ENCODE measurements at places on chromosomes 6 and 20.
A peak's percentile ranks its signal among the peaks of the same experiment; 100 is the strongest.

DNA sequence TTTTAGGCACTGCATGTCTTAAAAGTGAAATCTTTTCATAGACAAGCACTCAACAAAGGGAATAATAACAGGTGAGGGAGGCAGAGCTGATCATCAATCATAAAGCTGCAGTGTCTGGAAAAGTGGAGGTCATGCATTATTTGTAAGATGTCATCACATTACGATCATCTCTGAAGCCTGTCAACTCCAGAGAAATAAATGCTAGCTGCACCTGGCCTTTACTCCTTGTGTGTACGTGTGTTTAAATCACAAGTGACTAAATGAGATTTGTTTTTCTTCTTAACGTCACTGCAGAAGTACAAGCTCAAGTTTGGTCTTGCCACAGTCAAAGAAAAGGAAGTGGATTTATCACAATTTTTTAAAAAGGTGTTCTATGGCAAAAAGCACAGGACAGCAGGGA, 275.5 kb upstream of the SGK1 start:
- no peak for DNase-seq

DNA sequence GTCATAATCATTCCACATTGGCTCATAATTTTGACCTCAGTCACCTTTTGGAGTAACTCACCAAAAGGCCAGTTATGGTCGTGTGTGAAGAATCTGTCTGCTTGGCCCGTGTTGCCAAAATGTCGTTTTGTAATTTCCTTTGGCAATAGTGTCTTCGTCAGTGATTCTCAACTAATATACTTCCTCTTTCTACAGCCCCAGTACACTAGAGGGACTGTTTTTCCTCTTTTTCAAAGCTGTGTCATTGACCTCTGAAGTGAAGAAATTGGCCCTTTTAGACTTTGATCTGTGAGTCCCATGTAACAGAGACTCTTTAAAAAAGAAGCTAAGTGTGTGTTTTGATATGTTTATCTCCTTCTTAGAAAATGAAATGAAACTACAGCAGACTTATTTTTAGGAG, 5.2 kb downstream of the FOXO3 start:
- no peak for DNase-seq

- DNase-seq = no peak
Observed at GRCh38 chr6:37357288-37357687, 3.5 kb downstream of the RNF8 start.

GRCh38 chr6:136790411-136791295, 1.6 kb downstream of the MAP3K5 start:
- DNase-seq = no peak

DNA sequence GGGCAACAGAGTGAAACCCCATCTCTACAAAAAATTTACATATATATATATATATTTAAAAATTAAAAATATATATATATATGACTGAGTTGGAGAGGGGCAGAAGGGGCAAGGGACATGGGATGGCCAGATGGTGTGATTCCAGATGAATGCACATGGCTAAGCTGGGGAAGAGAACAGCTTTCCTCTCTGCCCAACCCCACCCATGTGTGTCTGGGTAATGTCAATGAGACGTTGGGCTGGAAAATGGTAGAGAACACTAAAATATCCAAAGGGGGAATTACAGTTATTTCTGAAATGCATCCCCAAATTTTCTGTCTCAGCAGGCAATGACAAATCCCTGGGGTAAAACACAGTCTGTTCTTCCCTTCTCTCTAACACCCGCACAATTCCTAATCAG, 31.2 kb upstream of the CCND3 start:
- DNase-seq = no peak

GRCh38 chr20:33394718-33395117, 6.6 kb downstream of the CDK5RAP1 start:
- DNase-seq = no peak

DNA sequence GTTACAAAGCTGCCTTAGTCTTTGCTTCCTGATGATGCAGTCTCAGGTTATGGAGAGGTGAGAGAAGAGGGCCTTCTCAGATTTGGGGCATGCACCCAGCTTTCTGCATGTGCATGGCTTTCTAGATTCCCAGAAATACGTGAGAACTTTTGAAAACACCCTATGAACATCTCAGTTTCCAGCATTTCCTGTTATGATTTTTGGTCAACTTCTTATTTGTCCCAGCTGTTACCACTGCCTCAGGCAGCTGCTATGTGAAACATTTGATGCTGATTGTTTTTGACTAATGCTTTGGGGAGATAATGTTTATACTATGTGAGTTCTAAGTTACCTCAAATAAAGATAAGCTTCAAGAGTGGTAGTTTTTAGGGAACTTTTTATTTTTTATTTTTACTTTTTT, 9.5 kb upstream of the SNAP25 start:
- no peak for DNase-seq

GRCh38 chr6:43644940-43645612, at the start of gene RSPH9:
TSS of gene RSPH9 (plus strand) at chr6:43645036. CDS start at chr6:43645099, 63 bp downstream.
- peak; percentile 66 for DNase-seq

DNA sequence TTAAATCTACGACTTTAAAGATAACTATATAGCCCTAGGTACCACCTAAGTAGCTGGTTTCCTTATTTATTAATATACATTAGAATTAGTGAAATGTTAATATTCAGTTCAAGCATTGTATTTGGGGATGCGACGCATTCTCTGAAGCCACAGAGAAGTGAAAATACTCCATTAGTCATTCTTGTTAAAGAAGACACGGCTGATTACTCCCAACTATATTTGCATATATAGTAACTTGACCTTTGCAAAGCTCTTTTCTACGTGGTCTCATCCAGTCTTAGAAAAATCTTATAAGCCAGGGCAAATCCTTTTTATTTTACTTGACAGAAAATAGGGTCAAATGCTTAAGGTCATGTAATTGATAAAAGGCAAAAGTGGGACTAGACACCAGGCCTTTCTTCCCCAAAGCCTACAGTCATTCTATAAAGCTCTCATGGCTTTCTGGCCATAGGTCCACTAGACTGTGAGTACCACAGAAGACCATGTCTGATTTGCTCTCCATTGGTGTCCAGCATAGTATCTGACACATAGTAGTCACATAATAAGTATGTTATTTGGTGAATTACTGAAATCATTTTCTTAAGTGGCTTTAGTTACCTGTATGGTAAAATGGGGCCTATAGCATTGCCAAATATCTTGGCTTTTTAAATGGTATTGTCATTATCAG, 11.3 kb downstream of the ZHX3 start:
- no peak for DNase-seq

DNA sequence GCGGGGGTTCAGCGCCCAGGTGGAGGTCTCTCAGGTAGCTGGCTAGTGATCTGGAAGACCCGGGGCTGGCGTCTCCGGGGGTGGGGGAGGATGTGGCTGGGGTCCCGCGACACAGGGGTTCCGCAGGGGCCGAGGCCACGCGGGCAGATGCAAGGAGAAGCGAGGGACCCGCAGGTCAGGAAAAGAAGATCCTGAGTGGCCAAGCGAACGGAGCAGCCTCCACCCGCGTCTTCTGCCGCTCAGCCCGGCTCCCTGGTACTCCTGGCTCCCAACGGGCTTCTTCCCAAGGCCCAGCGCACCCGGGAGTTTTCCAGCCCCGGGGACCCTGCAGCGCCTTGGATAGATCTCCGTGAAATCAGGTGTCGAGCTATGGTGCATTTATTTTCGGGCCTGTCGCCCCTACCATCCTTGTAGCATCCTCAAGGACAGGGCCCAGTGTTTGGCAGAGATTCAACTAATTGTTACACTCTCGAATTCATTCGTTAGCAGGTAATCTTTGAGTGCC, 682 bp upstream of the CHD6 start:
- DNase-seq = no peak

GRCh38 chr20:5919626-5920544, 30.4 kb downstream of the TRMT6 start:
- DNase-seq = peak; percentile 17

DNA sequence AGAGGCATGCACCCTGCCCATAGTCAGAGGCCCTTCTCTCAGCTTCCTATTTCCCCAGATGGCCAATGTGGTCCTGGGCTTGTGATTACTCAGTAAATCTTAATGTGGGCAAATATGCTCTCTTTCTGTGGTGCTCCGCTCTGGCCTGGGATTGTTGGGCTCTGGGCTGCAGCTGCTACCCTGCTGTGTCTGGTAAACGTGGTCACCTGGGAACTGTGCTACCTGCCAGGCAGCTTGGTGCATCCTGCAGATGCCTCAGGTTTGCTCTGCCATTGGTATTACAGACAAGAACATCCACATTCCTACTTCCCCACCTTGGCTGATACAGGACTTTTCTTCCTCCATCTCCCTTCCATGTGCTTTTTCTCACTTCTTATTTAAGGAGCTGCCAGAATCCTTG, 611.5 kb upstream of the IMPG1 start:
- DNase-seq = no peak

- no peak for DNase-seq
Observed at GRCh38 chr6:164150232-164150631, 735.7 kb downstream of the QKI start.

GRCh38 chr20:40648210-40649072, 40.6 kb downstream of the MAFB start:
- DNase-seq = no peak
